ENCODE measurements at places on chromosomes 12 and 14.

- no peak for DNase-seq
Observed at GRCh38 chr12:101775816-101776215, 36.6 kb upstream of the SYCP3 start.

GRCh38 chr14:64792871-64793560, 86.7 kb downstream of the SPTB start:
- DNase-seq, result no peak

DNA sequence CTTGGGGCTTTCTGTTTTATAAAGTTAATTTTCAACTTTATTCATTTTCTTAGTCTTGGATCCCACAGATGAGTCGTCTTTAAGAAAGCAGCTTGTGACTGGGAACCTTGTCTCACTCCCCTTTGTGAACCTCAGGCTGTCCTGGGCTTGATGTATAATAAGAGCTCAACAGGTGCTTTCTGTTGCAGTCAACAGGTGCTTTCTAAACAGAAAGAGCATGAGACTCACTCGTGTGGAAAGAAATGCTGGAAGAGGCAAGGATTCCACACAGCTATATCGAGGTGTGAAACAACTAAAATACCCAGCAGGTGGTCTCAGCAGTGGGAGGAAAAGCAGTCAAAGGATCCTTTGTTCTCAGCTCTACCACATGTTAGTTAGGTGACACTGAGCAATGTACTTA, 398.9 kb downstream of the EGLN3 start:
- no peak for DNase-seq

DNA sequence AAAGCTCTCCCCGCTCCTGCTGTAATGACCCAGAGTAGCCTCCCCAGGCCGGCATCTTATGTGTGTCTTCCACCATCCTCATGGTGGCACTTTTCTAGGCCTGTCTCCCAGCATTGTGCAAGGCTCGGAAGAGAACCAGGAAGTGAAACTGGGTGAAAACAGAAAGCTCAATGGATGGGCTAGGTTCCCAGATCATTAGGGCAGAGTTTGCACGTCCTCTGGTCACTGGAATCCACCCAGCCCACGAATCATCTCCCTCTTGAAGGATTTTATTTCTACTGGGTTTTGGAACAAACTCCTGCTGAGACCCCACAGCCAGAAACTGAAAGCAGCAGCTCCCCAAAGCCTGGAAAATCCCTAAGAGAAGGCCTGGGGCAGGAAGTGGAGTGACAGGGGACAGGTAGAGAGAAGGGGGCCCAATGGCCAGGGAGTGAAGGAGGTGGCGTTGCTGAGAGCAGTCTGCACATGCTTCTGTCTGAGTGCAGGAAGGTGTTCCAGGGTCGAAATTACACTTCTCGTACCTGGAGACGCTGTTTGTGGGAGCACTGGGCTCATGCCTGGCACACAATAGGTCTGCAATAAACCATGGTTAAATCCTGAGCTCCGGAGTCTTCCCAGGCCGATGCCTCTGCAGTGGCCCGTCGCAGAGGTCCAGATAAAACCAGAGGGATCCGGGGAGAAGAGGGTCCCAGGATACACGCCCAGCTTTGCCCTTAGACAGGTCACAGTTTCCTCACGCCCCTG, 15.6 kb downstream of the ACVRL1 start:
- DNase-seq, result no peak

DNA sequence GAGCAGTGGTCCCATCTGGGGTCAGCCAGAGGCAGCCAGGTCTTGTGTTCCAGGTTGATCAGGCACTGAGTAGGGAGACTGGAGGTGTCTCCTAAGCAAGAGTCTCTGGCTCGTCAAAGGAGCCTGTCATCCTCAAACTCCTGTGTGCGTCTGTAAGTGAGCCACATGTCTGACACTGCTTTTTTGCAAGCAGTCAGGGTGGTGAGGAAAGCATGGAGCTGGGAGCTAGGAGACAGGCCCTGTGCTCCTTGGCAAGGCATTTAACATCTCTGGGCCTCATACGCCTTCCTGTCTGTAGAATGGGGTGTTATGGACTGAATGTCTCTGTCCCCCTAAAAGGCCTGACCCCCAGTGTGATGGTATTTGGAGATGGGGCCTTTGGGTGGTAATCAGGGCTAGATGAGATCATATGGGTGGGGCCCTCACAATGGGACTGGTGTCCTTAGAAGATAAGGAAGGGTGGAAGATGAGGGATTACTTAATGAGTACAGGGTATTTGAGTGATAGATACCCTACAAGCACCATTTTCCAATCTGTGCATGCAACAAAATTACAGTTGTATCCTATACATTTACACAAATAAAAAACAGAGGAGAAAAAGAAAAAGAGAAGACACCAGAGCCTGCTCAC, 53.0 kb downstream of the ARL6IP4 start:
- no peak for DNase-seq

Data from SK-N-MC (cell line).